ENCODE measurements at places on chromosomes 5 and 9.
A peak's percentile ranks its signal among the peaks of the same experiment; 100 is the strongest.

DNA sequence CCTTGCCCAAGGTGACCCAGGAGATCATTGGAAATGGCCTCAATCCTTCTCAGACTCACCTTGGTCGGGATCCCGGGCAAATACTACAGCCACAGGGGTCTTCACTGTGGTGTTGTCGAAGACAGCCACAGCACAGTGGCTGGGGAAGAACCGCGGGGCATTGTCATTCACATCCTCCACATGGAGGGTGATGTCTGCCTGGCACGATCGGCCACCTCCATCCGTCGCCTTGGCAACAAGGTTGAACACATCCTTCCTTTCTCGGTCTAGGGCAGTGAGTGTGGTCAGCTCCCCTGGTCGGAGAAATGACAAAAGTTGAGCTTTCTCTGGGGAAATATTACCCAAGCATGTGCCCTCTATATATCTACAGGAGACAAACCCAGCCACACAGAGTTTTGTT is 56.8 kb downstream of the FAT2 start:
- no peak for DNase-seq

DNA sequence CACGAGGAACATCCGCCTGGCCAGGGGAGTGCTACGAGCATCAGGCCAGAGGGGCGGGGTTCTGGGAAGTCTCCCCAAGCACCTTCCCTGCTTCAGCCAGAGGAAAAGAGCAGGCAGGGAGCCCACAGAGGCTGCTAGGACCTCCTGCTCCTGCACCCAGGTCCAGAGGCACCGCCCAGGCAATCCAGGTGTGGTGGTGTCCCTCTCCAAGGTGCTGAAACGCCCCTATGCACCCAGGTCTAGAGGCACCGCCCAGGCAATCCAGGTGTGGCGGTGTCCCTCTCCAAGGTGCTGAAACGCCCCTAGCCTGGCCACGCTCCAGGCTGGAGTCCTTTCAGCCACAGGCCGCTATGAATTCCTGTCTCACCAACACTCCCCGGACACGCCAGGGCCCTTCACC is 10.7 kb upstream of the UBAC1 start:
- DNase-seq: peak; percentile 51

DNA sequence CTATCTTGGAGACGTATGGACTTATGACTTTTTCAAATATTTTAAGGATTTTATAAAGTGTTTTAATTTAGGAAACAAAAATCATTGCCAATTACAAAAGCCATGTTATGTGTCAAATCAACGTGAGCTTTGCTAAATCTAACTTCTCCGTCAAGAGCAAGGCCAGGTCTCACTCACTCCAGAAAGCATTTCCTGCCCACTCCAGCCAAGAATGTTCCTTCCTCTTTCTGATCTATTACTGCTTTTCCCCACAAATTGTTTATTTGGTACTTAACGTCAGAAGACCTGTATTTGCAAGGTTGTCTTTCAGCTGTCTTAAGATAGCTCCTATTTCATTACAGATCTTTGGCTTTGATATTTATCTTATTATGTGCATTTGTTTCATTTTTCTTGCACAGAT is 193.5 kb upstream of the HAPLN1 start:
- DNase-seq: no peak

- no peak for DNase-seq
Measured at GRCh38 chr5:1101961-1102713, 9.7 kb downstream of the SLC12A7 start.

- no peak for DNase-seq
Measured at GRCh38 chr9:94822273-94822672, 95.8 kb downstream of the AOPEP start.

GRCh38 chr9:101427957-101428655 is 7.5 kb downstream of the ALDOB start:
- DNase-seq: no peak

DNA sequence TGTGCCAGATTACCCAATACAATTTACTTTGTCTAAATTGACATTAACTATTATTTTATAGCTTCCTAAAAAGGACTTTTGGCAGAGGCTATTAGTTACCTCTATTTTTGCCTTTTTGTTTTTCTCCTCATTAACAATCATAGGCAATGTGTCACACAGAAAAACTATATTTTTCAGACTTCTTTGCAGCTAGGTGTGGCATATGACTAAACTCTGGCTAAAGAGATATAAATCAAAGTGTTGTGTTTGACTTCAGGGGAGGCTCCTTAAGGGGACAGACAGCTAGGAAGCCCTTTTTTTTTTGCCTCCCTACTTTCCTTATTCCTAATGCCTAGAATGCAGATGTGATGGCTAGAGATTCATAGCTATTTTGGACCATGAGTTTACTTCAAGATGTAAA is 19.7 kb upstream of the GCNT4 start:
- no peak for DNase-seq

DNA sequence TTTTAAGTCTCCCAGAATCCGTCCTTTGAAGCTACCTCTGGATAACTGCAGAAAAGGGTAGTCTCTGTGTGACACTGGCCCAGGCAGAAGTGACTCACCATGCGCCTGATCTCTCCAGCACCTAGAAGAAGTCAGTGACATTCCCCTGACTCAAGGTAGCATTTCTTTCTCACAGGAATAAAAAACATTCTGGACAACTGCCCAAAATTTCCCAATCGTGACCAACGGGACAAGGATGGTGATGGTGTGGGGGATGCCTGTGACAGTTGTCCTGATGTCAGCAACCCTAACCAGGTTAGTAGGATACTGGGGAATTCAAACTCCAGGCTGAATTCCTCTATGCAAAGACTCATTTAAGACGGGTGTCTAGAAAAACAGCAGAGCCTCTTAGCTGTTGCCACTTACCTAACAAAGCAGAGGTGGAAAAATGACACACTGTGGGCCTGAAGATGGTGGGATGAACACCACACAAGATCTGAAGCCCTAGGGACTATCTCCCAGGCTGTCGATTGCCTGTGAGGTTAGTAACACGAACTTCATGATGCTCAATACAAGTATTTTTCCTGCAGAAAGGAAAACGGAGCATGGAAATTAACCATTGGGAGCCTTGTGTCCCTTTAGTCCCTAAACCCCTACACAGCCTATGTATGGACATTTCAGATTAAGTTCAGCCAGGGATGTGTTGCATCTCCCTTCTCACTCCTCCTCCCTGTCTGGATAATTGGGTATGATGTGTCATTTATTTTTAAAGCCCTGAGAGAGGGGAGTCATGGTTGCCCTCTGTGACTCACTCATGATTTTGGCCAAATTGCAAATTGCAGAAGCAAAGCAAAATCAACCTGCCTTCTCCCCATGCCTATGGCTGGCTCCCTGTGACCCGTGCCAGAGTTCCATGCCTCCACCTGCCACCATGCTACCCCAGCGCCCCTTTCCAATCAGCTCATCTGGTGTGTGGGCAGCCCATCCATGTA is 37.2 kb downstream of the THBS4 start:
- DNase-seq: no peak
